Activated B cell treated with CpG ODN at 0.5 μM for 24 hours (primary cell): ENCODE measurements at places on chromosomes 5 and 9. TPM values are rescaled to one million over a fixed set of nuclear protein-coding genes. Genes with fewer than 3 reads are reported as not detected.

- H3K36me3 ChIP-seq: no peaks in the 10 kb centered on the region
- H3K27ac ChIP-seq: no peak overlapping the region
- H3K4me1 ChIP-seq: peaks cover 12% of the 10 kb centered on the region
- H3K27me3 ChIP-seq: no peaks in the 10 kb centered on the region
- DNase-seq: no peak
- H3K4me3 ChIP-seq: no peak overlapping the region
Measured at GRCh38 chr5:87020099-87020934, 247.4 kb upstream of the RASA1 start.

DNA sequence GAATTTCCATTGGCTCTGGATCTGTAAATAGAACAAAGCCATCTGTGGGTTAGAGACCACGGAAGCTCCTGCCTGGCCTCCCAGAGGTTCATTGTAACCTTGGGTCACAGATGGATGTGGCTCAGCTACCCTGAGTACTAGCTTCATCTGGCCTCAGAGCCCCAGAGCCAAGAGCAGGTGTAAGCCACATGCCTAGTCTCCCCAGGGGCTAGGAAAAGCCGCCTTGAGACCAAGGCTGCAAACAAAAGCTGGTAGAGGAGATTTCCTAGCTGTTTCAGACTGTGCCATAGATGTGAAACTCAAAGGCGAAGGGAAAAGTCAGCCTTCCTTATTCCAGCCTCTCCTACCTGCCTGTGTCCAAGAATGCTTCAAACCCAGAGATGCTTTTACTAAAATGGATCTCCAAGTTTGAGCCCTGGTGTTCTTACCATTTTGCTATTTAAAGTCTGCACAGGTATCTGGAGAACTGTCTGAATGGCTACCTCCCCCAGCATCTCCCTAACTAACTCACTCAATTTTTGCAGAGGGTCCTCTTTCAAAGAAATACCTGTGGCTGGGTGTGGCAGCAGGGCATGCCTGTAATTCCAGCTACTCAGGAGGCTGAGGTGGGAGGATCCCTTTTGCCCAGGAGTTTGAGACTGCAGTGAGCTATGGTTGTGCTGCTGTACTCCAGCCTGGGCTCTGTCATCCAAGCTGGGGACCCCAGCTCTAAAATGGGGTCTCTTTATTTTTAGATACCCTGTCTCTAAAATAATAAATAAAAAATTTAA lies 42.3 kb upstream of the MAP1B start:
- H3K4me3 ChIP-seq: no peak overlapping the region
- no peaks in the 10 kb centered on the region for H3K4me1 ChIP-seq
- H3K27ac ChIP-seq: no peak overlapping the region
- no peaks in the 10 kb centered on the region for H3K36me3 ChIP-seq
- H3K27me3 ChIP-seq: peaks cover 9% of the 10 kb centered on the region

Gene EIF4EBP3
- 14.4 and 18.2 TPM in 2 replicates for total RNA-seq

DNA sequence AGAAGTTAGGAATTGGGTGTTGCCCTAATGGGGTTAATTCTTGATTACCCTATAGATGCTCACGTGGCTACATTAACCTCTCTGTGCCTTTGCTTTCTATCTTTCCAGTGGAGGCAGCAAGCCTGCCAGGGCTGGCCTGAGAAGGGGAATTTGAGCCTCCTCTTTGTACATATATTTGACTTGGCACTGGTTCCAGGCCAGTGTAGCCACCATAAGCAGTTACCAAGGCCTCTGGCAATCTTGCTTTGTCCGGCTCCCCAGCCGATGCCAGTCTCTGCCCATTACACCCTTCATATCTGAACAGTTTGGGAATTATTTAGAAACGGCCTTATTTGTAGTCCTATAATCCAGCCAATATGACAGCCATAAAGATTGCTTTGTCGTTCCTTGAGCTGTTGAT lies 58.6 kb upstream of the PPARGC1B start:
- no peak overlapping the region for H3K4me3 ChIP-seq
- peaks cover 32% of the 10 kb centered on the region for H3K4me1 ChIP-seq
- H3K27me3 ChIP-seq: no peaks in the 10 kb centered on the region
- no peak overlapping the region for H3K27ac ChIP-seq
- peaks cover 2% of the 10 kb centered on the region for H3K36me3 ChIP-seq

GRCh38 chr9:14957109-14957508 lies 46.9 kb upstream of the FREM1 start:
- DNase-seq: no peak
- H3K4me3 ChIP-seq: no peak overlapping the region
- no peaks in the 10 kb centered on the region for H3K27me3 ChIP-seq
- H3K36me3 ChIP-seq: no peaks in the 10 kb centered on the region
- H3K4me1 ChIP-seq: no peaks in the 10 kb centered on the region
- H3K27ac ChIP-seq: no peak overlapping the region

Gene SPINK13
- not detected in 2 replicates for total RNA-seq

GRCh38 chr9:94885854-94886447 lies 159.5 kb downstream of the AOPEP start:
- H3K27me3 ChIP-seq: no peaks in the 10 kb centered on the region
- DNase-seq: no peak
- peaks cover 25% of the 10 kb centered on the region for H3K4me1 ChIP-seq
- H3K27ac ChIP-seq: no peak overlapping the region
- H3K4me3 ChIP-seq: no peak overlapping the region
- H3K36me3 ChIP-seq: peaks cover 9% of the 10 kb centered on the region

- H3K36me3 ChIP-seq: no peaks in the 10 kb centered on the region
- no peaks in the 10 kb centered on the region for H3K4me1 ChIP-seq
- H3K27me3 ChIP-seq: peaks cover 21% of the 10 kb centered on the region
- no peak overlapping the region for H3K4me3 ChIP-seq
- no peak overlapping the region for H3K27ac ChIP-seq
- no peak for DNase-seq
Measured at GRCh38 chr5:160361624-160362228, 8.7 kb downstream of the C1QTNF2 start.

Gene UBE2QL1
- 1.2 and 1.3 TPM in 2 replicates for total RNA-seq

Gene CCDC180
- total RNA-seq: 4.0 and 4.5 TPM in 2 replicates

- H3K27me3 ChIP-seq: no peaks in the 10 kb centered on the region
- no peaks in the 10 kb centered on the region for H3K4me1 ChIP-seq
- H3K27ac ChIP-seq: no peak overlapping the region
- H3K4me3 ChIP-seq: no peak overlapping the region
Measured at GRCh38 chr9:69573651-69574050, 98.5 kb downstream of the APBA1 start.

DNA sequence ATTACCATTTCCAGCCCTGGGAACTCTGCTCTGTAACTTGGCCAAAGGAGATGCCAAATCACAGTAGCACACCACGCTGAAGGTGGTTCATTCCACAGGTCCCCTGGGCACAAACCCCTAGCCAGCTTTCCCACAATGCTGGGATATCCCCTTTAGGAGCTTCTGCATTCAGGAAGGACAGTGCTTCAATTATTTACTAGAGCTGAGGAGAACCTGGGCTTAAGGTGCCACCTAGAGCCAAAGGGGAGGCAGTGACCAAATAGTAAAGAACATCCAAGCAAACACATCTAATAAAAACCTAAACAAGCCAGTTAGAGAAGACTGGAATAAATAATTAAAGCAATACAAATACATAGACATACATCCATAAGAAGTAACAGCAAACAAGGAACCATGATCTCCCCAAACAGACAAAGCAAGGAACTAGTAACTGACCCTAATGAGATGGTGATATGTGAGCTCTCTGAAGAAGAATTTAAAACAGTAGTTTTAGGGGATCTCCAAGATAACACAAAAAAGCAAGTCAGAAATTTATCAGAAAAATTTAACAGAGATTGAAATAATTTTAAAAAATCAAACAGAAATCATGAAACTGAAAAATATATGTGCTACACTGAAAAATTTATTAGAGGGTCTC lies 14.6 kb downstream of the KIF4B start:
- H3K4me1 ChIP-seq: no peaks in the 10 kb centered on the region
- DNase-seq: no peak
- H3K27me3 ChIP-seq: peaks cover 6% of the 10 kb centered on the region
- no peak overlapping the region for H3K27ac ChIP-seq
- H3K36me3 ChIP-seq: no peaks in the 10 kb centered on the region

GRCh38 chr9:31597977-31598376 lies 786.5 kb upstream of the ACO1 start:
- no peaks in the 10 kb centered on the region for H3K27me3 ChIP-seq
- H3K4me1 ChIP-seq: no peaks in the 10 kb centered on the region
- no peak overlapping the region for H3K27ac ChIP-seq
- H3K36me3 ChIP-seq: no peaks in the 10 kb centered on the region

- peaks cover 54% of the 10 kb centered on the region for H3K36me3 ChIP-seq
- no peak overlapping the region for H3K4me3 ChIP-seq
- H3K4me1 ChIP-seq: peaks cover 92% of the 10 kb centered on the region
- no peak overlapping the region for H3K27ac ChIP-seq
- no peak for DNase-seq
- no peaks in the 10 kb centered on the region for H3K27me3 ChIP-seq
Measured at GRCh38 chr5:10585518-10585915, 21.6 kb downstream of the ANKRD33B start.

- H3K36me3 ChIP-seq: no peaks in the 10 kb centered on the region
- H3K27ac ChIP-seq: no peak overlapping the region
- no peaks in the 10 kb centered on the region for H3K4me1 ChIP-seq
- peaks cover 4% of the 10 kb centered on the region for H3K27me3 ChIP-seq
Measured at GRCh38 chr5:145906401-145906800, 30.0 kb upstream of the SH3RF2 start.

Gene TMED7
- total RNA-seq: 34.9 and 35.0 TPM in 2 replicates

DNA sequence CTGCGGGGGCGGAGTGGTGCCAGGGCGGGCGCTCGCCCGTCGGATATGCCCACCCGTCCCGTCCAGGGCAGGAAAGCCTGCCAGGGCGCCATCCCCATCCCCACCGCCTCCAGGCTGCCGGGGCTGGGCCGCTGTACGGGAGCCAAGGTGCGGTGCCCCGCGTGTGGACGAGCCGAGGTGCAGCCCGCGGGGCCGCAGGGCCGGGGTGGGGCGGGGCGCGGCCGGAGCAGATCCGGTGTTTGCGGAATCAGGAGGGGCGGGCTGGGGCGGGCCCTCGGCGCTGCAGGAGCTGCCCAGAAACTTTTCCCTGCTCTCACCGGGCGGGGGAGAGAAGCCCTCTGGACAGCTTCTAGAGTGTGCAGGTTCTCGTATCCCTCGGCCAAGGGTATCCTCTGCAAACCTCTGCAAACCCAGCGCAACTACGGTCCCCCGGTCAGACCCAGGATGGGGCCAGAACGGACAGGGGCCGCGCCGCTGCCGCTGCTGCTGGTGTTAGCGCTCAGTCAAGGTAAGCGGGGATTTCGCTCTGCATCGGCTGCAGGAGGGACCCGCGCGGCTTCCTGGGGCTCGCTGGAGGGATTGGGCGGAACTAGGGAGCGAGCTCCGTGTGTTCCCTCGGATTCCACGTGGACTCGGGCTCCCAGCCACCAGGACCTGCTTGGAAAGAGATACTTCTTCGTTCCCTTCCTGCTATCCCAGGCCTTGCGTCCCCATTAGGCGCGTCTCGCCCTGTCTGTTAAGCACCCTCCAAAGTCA lies at the start of gene ITGA2:
Gene ITGA2 (plus strand): TSS at position 328 of the 756 bp plus-strand sequence. CDS start 117 bp downstream, at position 445.
- H3K4me1 ChIP-seq: peaks cover 11% of the 10 kb centered on the region
- H3K27me3 ChIP-seq: peaks cover 40% of the 10 kb centered on the region
- no peaks in the 10 kb centered on the region for H3K36me3 ChIP-seq

DNA sequence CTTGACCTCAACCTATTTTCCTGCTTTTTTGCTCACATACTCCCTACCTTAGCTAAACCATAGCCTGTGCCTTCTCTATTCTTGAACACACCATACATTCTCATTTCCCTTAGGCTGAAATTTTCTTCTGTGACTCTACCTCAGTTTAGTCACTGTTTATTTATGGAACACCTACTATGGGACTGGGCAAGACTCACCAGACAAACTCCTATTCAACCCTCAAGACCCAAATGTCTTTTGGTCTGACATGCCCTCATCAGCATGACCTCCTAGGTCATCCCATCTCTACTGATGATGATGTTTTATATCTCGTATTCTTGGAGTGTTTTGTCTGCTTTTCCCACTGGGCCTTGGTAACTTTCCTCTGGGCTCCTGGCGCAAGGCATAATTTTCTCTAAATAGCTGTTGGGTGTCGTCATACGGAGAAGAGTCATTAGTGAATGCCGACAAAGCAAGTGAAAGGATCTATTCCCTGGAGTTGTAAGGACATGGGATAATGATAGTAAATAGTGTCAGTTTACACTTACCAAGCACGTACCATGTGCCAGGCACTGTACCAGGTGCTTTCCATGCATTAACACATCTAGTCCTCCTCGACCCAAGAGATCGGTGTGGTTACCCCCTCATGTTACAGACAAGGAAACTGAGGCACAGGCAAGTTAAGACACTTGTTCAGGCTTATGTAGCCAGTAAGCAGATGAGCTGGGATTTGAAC lies 22.4 kb upstream of the PITX1 start:
- DNase-seq: no peak
- H3K36me3 ChIP-seq: no peaks in the 10 kb centered on the region
- no peak overlapping the region for H3K4me3 ChIP-seq
- H3K27me3 ChIP-seq: peaks cover 27% of the 10 kb centered on the region
- H3K4me1 ChIP-seq: peaks cover 31% of the 10 kb centered on the region
- no peak overlapping the region for H3K27ac ChIP-seq

DNA sequence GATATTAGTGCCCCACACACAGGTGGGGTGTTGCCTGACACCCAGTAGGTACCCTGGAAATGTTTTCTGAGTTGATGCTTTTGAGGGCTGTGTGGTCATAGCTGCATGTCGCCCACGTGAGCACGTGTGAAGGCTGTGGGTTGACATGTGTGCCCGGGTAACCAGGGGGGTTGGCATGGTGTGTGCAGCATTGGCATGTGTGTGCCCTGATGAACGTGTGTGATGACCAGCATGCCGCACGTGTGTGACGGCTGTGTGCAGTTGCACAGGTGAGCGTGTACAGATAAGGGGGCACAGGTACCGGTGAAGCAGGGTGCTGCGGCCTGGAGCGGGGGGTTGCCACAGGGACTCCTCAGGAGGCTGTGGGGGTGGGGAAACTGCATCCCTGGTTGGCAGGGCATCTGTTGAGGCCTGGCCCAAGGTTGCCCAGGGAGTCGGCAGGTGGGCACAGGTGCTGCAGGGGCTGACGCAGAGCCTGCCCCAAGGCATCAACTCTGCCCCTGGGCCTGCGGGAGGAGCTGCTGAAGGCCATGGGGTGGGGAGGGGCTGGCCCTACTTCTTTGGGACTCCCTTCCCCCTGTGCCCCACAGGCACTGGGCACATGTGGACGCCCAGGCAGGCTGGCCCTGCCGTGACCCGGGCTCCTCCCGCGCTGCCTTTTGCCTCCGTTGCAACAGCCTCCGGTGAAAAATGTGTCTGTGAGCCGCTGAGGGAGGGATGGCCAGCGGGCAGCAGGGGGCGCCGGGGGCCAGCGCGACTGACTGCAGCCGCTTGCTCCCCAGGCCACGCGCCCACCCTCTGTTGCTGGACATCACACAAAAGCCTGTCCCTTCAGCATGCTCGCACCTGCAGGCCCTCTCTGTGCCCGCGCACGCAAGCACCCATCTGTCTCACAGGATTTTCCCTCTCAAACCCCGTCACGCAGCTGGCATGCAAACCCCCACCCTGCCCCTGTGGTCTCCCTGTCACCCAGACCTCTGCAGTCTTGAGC lies 2.2 kb downstream of the UNC5A start:
- H3K4me3 ChIP-seq: peak overlapping the region; percentile 4
- no peak for DNase-seq
- H3K36me3 ChIP-seq: no peaks in the 10 kb centered on the region
- H3K4me1 ChIP-seq: peaks cover 20% of the 10 kb centered on the region
- H3K27ac ChIP-seq: no peak overlapping the region

- peaks cover 8% of the 10 kb centered on the region for H3K36me3 ChIP-seq
- H3K27ac ChIP-seq: no peak overlapping the region
- H3K4me1 ChIP-seq: no peaks in the 10 kb centered on the region
- no peak for DNase-seq
- no peaks in the 10 kb centered on the region for H3K27me3 ChIP-seq
Measured at GRCh38 chr5:150642567-150642927, 2.1 kb downstream of the SYNPO start.
